ENCODE measurements at places on chromosomes 1 and 21. TPM values are rescaled to one million over a fixed set of nuclear protein-coding genes. Genes with fewer than 3 reads are reported as not detected.
A peak's percentile ranks its signal among the peaks of the same experiment; 100 is the strongest.

Gene BACH1
- 50.7 TPM for total RNA-seq

Gene LCE1A
- total RNA-seq, result not detected

Gene SH2D1B
- total RNA-seq, result not detected

Gene CFHR1
- total RNA-seq, result not detected

Gene HORMAD1
- not detected for total RNA-seq

- no peak for DNase-seq
Observed at GRCh38 chr1:175413367-175413766, 220.8 kb upstream of the KIAA0040 start.

- no peak for DNase-seq
Observed at GRCh38 chr1:25856856-25857255, 2.4 kb downstream of the AUNIP start.

DNA sequence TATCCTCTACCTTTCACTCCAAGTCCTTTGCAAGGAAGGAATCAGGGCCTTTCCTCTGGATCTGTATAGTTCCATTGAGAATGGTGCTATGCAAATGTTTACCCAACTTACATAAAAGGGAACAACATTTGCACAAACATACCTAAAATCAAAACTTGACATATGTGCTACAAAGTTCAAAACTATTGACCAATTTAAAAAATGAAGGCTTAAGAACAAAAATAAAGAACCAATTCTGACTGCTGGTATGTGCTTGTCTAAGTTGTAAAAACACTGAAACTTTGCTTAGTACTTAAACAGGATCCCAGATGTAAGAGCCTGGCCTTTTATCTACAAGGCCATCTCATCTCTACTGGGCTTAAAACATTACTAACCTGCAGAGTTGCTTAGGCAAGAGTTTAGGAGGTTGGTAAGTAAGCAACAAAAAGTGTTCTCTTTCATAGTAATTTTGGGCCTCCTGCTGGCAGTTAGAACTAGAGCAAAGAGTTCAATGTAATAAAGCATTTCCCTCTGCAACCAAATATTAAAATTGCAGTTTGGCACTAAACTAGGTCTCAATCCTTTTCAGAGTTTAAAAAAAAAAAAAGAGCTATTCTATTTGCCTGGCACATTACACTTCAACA, 2.0 kb downstream of the SCMH1 start:
- no peak for DNase-seq

DNA sequence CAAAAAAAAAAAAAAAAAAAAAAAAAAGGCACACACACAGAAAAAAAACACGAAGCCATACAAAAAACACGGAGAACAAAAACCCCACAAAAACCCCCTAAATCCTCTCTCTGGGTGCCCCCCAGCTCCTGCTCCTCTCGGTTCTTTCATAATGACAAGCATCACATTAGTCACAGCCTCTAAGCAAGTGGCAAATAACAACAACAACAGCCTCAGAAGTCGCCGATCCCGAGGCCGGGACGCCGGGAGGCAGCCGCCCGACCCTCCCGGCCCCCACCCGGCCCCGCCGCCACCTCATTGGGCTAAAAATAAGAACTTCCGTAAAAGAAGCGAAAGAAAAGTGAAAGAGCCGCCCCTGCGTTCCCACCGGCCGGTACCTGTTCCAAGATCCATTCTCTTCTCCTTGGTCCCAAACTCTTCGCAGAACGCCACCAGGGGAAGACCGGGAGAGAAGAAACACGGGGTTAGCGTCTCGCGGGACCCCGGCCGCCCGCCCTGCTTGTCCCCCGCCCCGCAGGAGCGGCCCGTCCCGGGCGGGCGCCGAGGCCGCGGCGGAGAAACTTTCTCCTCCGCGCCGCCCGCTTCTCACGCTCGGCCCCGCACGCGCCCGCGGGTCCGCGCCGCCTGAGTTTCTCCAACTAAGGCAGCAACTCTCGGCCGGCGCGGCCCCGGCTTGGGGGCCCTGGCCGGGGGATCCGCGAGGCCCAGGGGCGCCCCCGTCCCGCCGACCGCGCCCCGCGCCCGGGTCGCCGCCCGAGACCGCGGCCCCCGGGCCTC, 102.8 kb downstream of the CASZ1 start:
- DNase-seq, result no peak

DNA sequence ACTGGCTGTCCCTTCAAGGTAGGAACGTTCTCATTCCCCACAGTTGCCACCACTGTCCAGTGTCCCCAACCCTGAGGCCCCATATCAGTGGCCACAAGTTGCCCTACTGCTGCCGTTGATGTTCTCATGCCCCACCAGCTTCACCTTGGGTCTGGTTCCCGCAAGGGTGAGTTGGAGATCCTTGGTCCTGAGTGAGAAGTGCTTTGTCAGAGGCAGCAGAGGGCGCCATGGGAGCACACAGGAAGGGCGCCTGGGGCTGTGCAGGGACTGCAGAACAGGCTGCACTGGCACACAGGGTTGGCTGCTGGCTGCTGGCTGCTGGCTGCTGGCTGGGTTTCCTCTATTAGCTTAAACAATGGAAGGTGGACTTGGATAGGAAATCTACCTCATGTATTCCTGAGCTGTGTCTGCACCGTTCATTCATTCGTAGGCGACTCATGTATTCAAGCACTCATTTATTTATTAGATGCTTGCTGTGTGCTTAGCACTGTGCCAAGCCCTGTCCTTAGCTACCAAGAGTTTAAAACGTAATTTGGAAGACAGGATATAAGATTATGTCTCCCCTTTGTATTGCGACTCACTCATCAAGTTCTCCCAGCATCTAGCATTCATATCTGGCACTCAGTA, 2.1 kb upstream of the S100A9 start:
- DNase-seq, result peak; percentile 67

DNA sequence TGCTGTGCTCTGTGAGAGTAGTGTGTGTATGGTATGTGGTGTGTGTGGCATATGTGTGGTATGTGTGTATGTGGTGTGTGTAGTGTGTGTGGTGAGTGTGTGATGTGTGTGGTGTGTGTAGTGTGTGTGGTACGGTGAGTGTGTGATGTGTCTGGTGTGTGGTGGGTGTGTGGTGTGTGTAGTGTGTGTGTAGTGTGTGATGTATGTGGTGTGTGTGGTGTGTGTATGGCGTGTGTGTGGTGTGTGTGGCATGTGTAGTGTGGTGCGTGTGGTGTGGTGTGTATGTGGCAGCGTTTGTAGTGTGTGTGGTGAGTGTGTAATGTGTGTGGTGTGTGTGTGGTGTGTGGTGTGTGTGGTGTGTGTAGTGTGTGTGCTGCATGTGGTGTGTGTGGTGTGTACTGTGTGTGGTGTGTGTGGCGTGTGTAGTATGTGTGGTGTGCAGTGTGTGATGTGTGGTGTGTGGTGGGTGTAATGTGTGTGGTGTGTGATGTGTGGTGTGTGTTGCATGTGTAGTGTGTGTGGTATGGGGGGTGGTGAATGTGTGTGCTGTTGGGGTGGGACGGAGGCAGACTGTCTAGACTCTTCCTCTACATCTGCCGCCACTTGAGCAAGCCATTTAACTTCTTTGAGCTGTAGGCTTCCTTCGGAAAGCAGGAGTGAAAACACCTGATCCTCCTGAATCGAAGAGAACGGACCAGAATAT, 33.5 kb downstream of the GPA33 start:
- DNase-seq, result no peak

- no peak for DNase-seq
Observed at GRCh38 chr1:62131093-62131725, 63.4 kb upstream of the L1TD1 start.

DNA sequence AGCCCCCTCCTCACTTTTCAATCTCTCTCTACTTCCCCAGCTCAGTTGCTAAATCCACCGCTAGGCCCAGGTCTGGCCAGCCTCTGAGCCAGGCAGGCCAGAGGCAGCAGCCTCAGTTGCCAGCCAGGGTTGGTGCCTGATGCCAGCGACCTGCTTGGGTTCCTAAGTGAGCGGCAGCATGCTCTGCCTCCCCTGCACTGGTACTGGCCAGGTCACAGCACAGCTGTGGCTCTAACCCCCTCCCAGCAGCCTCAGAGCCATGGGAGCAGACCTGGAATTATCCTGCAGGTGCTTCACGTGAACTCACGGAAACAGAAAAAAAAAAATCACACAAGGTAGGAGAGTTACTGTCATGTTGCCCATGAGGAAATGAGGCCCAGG, 82.5 kb upstream of the ATF3 start:
- DNase-seq, result no peak

- DNase-seq, result no peak
Observed at GRCh38 chr1:56378341-56379070, 200.9 kb downstream of the PLPP3 start.

DNA sequence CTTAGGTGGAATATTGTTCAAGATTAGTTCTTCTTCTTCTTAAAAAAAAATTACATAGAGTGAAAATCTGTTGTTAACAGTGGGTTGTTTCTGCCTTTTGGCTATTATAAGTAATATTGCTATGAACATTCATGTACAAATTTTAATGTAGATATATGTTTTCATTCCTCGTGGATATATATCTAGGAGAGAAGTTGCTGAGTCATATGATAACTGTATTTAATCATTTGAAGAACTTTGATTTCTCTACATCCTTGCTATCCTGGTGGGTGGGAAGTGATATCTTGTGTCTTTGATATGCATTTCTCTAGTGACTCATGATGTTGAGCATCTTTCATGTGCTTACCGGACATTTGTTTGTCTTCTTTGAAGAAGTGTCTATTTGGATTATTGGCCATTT, 29.9 kb downstream of the MAST2 start:
- no peak for DNase-seq

DNA sequence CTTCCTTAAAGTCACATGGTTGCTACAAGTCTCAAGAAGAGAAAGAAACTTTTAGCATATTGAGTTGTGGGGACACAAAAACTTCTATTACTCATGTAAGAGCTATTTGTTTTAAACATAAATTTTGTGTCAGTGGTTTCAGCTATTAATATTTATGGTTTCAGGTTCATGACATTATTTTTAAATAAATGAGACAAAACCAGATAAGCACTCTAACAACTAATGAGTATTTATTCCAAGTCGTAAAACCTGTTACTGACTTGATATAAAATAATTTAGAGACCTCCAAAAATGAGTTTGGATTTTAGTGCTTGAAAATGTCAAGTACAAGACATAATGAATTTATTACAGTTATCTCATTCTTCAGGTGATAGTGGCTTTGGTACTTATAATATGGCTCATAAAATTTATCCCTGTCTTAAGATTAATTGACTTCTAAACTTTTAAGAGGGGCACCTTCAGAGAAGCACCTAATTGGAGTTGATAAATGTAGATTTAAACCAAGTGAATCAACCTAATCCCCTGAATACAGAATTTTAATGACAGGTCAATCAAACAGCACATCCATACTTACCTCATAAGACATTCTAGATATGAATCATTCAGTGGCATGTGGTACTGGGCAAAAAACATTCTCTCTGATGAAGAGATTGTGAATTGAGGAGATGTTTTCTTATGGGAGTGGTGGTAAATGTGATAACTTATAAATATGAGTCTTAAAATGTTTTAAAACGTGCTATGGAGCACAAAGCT, 167.7 kb upstream of the PTGFR start:
- DNase-seq, result no peak

DNA sequence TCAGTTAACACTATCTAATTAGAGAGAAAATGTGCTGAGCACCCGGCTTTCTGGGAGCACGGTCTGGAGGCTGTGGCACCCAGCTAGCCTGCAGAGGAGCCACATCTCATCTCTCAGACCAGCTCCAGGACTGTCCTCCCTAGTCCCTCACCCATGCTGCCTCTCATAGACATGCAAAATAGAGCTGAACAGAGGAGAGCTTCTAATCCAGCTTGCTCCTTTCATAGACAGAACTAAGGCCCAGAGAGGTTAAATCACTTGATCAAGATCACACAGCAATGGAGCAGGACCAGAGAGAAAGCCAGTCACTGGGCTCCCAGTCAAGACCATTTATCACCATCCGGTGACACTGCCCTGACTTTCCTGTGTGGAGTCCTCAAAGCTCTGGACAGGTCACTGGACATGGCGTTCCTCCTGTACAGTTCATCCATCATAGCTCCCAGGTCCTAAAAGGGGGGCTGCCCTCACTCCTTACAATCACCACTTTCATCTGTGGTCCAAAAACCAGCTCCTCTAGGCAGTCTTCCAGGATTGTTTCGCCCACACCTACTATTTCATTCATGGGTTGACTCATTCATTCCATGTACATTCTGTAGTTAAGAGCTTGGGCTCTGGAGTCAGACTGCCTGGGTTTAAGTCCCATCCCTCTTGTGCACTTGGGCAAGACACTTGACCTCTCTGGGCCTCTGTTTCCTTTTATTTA, 8.8 kb upstream of the CAMK2N1 start:
- DNase-seq, result no peak

GRCh38 chr1:2350501-2350900, 40.9 kb downstream of the MORN1 start:
- no peak for DNase-seq

DNA sequence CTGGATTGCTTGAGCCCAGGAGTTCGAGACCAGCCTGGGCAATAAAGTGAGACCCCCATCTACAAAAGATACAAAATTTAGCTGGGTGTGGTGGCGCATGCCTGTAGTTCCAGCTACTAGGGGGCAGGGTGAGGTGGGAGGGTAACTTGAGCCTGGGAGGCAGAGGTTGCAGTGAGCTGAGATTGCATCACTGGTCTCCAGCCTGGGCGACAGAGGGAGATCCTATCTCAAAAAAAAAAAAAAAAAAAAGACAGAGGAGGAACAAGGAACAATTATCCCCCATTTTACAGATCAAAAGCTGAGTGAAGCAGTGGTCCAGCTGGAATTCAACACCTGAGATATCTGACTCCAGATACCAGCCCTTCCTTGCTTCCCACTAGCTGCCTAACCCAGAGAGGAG, 34.8 kb downstream of the L1TD1 start:
- DNase-seq, result no peak

GRCh38 chr1:219555806-219556205, 57.1 kb downstream of the ZC3H11B start:
- DNase-seq, result no peak

- peak; percentile 77 for DNase-seq
Observed at GRCh38 chr1:63319046-63320021, 3.0 kb upstream of the FOXD3 start.

DNA sequence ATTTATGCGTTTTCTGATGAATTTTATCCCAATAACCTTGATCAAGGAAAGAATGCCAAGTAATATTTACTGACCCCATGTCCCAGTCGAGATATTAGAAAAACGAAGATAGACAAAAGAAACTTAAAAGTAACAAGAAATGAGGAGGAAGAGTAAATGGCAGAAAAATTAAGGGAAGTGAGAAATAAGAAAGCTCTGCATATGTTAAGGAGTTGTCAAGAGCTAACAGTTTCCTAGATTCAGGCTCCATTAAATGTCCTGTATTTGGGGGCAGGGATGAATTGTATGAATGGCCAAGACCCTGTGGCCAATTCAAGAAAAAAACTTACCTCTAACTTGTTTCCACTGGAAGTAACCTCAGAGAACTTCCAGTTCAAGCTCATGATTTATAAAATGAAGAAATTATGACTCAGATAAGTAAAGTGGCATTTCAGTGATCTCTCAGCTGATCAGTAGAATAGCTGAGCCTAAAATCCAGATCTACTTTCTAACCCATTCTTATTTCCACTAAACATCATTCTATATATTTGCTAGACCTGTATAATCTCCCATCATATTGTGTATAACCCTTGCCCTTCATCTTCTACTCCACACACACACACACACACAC, 73.2 kb downstream of the ZC3H11B start:
- no peak for DNase-seq

DNA sequence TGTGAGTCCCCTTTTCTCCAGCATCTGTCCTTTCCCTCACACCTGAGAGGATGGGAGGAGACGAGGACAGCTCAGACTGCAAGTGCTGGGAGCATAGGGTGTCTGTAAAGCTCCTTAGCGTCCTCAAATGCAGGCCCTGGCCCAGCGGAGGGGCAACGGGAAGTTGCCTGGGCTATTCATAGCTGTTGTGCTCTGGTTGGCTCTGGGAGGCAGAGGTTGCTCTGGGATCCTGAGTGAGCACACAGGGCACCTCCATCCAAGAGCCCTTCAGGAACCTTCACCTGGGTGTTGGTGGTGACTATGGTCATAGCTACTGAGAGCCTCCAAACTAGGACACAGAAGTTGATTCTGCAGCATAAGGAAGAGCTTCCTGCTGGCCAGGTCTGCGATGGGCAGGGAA, 2.6 kb downstream of the PADI1 start:
- no peak for DNase-seq

Data from H1 (cell line).